ENCODE measurements at places on chromosomes 5 and 9. TPM values are rescaled to one million over a fixed set of nuclear protein-coding genes. Genes with fewer than 3 reads are reported as not detected.

PIP5KL1 gene
- 4.4 TPM for total RNA-seq

SOHLH1 gene
- total RNA-seq, result not detected

SPINK7 gene
- total RNA-seq, result not detected

SPATA31E1 gene
- not detected for total RNA-seq

PFN3 gene
- not detected for total RNA-seq

BTNL8 gene
- 0.74 TPM for total RNA-seq

DBH gene
- not detected for total RNA-seq

GFI1B gene
- not detected for total RNA-seq

IFNE gene
- total RNA-seq, result not detected

INSYN2B gene
- not detected for total RNA-seq

GPSM1 gene
- total RNA-seq, result 12.3 TPM

C9orf43 gene
- total RNA-seq, result 1.1 TPM

PLAC8L1 gene
- total RNA-seq, result 1.4 TPM

GABRA1 gene
- not detected for total RNA-seq

C9 gene
- not detected for total RNA-seq

FOXD4L5 gene
- total RNA-seq, result 0.26 TPM

ADAMTS12 gene
- 0.05 TPM for total RNA-seq

GADD45G gene
- 6.0 TPM for total RNA-seq

PCDHAC2 gene
- total RNA-seq, result not detected

UAP1L1 gene
- total RNA-seq, result 14.3 TPM

IFNA14 gene
- total RNA-seq, result not detected

ZMYND19 gene
- total RNA-seq, result 34.5 TPM

LRRC19 gene
- not detected for total RNA-seq

SLC12A7 gene
- total RNA-seq, result 14.8 TPM

TMEM174 gene
- not detected for total RNA-seq

PDLIM4 gene
- 1.2 TPM for total RNA-seq

ANKRD18B gene
- 1.9 TPM for total RNA-seq

C8G gene
- total RNA-seq, result 3.4 TPM

PCDHA10 gene
- total RNA-seq, result not detected

N4BP3 gene
- total RNA-seq, result 5.6 TPM

SLC6A19 gene
- total RNA-seq, result not detected

IFNK gene
- not detected for total RNA-seq
